ENCODE measurements at places on chromosomes 6 and 20.

DNA sequence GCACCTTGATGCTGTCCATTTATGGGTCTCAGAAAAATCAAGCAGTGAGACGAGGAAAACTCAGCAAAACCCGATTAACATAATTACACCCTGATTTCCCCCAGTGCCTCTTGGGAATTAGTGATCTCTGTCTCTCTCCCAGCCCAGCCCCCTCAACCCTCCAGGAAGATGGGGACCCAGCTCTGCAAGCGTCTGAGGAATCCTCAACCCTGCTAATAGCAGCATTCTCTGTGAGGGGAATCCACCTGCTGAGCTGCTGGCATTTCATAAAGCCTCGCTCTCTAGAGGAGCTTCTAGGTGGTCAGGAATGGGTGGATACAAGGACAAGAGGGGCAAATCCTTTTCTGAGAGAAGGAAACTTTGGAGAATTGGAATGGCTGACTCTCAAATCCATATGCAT, 13.9 kb downstream of the NR2E1 start:
- no peak for DNase-seq

DNA sequence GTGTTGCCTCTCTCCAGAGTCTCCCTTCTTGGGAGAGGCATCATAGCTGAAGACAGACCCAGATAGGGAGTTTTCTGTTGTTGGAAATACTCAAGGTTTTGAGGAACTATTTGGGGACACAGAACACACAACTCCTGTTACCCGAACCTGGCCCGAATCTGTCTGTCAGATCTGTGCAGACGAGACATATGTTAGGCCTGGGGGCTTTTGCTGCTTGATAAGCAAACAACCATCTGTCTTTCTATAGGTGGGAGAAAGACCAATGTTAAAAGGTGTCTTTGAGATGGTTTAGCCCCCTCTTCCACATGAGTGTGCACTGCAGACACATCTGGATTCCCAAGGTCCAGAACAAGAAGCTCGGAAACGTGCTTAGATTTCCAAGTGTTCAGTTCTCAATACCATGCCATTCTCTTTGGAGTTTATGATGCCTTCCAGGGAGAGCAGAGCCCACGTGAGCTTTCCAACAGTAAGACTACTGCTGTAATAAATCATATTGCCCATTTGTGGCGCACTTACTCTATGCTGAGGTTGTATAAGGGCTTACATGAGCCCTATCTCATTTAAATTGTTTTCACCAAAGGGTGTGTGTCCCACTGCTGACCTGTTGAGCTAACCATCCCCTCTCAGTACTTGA, 3.8 kb upstream of the STX16 start:
- no peak for DNase-seq

GRCh38 chr6:30130887-30131862, 4.8 kb upstream of the TRIM40 start:
- DNase-seq, result peak; percentile 79

DNA sequence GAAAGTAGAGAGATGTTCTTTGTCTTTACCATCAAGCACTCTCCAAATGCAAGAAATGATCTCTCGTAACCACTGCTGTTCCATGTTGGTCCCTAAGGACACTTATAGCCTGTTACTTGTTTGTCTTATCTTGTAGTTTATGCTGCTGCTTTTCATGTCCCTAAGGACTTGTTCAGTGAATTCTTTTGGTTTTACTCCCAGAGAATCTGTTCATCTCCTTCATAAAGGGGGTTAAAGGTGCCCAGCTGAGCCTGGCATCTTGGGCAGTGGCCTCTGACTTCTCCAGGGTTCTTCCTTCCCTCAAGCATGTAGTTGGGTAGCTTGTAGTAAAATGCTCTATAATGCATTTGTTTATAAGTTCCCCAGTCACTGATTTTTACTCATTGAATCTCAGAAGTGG, 864 bp upstream of the PKIG start:
- DNase-seq, result no peak

GRCh38 chr6:1558388-1558787, 51.3 kb upstream of the FOXC1 start:
- DNase-seq, result no peak

GRCh38 chr6:162373192-162373591, 354.4 kb downstream of the PRKN start:
- DNase-seq, result no peak

DNA sequence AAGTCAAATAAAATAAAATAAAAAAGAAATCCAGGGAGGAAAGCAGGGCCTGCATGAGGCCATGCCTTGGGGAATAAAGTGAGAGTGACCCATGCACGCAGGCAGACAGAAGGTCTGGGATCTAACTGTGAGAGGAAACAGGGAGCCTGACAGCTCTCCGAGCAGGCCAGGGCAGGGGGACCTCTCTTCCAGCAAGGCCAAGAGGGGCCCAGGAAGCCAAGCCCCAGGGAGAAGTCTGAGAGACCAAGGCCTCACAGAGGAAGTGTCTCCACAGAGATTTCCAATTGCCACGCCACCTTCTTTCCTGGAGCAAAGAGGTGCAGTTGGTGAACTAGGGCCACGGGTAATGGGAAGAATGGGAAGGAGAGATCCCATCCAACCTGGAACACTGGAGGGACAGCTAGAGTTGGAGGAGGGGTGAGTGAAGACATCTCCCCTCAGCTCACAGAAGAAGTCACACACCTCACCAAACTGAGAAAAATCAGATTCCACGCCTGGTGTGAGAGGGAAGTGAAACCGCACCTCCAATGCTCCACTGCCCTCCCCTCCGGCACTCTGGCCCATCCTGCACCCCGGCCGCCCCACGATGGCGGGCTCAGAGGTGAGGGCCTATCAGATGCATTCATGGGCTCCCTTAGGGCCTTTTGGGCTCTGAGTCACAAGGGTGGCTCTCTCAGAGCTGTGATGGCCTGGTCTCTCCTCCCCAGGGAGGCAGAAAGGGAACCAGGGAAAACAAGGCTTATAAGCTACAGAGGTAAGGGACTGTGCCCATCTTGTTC, 25.1 kb upstream of the TAF8 start:
- DNase-seq, result no peak

DNA sequence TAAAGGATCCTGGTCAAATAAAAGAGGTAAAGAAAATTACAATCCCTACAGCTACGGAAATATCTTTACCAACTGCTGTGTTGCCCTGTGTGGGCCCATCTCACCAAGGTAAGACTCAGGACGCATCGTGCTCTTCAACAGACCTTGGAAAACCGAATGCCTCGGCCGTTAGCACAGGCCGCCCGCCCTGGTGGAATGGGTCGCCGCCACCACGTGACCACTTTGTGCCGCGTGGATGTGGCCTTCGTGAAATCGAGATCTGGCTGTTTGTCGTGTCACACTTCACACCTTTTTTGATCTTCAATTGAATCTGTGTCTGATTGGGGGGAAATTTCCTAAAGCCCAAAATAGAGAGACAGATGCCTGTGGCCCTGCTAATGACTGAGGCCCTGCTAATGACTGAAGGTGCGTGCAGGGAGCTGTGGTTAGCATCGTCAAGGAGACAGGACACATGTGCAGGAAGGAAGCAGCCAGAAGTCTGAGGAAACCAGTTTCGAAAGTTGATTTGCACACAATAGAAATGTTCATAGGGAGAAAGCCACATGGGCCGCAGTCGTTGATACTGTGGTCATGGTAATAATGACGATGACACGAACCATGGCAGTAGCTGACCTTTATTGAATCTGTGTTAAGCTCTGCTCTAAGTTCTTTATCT, 175.7 kb upstream of the SNX9 start:
- DNase-seq, result no peak

- DNase-seq, result no peak
Measured at GRCh38 chr6:8238773-8239683, 136.7 kb upstream of the EEF1E1 start.

DNA sequence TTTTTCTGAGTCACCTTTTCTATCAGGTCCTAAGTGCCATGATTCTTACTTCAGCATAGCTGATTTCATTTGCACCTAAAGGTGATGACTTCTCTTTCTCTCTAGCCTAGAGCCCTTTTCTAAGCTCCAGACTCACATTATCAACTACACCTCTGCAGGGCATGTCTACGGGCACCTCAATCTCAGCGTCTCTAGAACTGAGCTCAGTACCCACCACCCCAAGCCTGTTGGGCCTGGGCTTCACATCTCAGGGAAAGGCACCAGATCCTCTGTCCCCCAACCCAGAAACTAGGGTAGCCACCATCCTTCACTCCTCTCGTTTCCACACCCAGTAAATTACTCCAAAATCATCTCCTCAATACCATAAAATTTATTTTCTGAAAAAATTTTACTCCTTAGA, 10.6 kb upstream of the PLCG1 start:
- DNase-seq, result no peak

DNA sequence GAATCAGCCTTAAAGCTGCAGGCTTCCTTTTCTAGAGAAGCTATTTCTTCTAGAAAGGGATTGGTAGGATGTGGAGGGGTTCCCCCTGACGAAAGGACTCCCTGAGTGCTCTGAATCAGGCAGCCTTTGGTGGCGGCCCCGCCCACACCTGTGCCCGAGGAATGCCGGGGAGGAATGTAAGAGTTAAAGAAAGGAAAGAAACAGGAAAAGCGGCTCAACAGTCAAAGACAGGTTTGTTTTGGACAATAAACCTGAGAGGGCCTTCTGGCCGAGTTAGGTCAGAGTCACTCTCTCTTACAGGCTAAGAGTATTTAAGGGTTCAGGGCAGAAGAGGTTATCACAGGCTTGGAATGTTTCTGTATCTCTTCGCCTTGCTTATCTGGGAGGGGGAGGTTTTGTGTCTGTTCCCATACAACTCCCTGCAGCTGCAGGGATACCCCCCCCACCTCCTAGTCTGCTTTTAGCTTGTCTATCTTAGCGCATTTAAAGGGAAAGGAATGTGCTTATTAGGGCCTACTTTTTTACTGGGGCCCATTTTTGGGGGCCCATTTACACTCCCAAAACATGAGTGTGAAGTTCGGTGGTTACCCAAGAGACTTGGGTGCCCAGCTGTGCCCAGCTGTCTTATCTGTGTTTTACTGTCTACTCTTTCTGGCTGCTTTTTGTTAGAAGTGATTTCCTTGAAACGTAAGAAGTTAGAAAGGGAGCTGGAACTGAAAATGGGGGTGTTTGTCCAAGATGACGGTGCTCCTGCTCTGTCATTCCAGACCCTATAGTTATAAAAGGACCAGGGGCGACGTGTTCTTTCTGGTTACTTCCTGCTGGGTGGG, 32.8 kb downstream of the DYNLT1 start:
- DNase-seq, result no peak

DNA sequence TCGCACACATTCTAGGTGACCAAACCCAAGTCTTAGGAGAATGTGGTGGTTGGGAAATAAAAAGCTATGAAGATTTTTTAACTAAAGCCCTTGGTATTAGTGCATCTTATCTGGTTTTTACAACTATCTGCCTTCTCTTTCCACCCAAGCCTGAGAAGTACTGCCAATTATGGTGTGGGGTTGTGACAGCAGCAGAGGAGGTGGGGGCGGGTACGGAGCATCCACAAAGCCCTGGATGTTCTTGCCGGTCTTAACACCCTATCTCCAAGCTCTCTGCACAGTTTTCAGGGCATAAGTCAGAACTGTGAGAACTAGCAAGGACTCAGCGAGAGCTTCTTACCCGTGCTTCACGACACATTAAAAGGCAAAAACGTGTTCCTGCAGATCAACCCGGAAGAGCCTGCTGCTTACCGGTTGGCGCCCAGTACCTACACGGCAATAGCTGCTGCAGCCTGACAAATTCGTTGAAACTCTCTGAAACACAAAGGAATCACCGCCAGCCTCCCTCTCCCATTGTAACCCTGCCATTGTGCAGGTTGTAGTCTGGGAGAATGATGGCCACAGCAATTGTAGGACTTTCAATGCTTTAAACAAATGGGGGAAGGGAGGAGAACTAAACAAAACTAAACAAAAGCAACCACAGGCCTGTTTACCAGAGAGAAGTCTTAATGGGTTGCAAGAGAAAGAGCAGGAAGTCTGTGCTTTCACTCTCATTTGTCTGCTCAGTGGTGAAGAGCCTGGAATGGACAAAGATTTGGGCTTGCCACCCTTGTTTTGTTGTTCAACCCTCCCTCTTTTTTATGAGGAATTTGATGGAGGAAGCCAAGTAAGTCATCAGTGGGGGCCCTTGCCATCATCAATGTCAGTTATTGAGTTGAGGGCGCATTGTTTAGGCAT, 461.0 kb upstream of the JARID2 start:
- peak; percentile 54 for DNase-seq

DNA sequence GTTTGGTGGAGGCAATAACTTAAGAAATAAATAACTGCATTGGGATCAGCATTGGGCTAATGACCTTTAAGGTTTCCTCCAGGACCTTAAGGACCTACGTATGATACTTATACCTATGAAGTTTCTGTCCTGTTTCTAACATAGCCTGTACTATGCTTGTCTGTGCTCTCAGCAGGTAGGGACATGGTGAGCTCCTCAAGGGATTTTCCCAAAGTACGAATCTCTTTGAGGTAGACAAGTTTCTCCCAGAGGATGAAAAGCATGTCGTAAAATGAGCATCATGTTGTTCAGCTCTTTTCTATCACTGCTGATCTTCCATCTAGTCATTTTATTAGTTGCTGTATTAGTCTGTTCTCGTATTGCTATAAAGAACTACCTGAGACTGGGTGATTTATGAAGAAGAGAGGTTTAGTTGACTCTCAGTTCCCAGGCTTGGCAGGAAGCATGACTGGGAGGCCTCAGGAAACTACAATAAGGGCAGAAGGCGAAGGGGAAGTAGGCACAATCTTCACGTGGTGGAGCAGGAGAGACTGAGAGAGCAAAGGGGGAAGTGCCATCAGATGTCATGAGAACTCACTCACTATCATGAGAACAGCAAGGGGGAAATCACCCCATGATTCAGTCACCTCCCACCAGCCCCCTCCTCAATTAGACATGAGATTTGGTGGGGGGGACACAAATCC, 77.8 kb upstream of the TGM3 start:
- DNase-seq, result no peak

GRCh38 chr6:163984124-163984936, 569.8 kb downstream of the QKI start:
- no peak for DNase-seq

DNA sequence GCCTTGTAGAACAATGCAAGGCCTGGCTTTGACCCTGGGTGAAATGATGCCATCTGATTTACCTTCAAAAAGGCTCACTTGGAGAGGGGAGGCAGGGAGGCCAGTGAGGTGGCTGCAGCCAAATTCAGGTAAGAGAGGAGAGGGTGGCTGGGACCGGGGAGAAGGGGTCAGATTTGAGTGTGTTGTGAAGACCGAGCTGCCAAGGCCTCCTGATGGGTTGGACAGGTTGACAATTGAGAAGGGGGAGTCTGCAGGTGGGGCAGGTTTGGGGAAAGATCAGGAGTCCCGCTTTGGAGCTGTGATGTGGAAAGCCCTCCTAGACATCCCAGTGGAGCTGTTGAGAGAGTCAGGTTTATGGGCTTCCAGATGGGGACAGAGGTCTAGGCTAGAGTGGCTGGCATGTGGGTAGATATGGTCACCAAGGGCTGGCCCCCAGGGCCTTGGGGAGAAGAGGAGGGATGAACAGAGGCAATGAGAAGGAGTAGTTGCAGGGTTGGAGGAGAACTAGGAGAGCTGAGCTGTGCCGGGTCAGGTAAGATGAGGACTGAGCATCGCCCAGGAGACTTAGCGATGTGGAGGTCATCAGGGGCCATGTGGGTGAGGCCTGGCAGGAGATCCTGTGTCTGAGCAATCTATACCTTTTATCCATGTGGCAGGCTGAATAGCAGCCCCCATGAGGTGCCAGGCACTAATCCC, 70.5 kb upstream of the TOX2 start:
- DNase-seq, result no peak
